ENCODE measurements at places on chromosomes 7 and 10. TPM values are rescaled to one million over a fixed set of nuclear protein-coding genes. Genes with fewer than 3 reads are reported as not detected.
A peak's percentile ranks its signal among the peaks of the same experiment; 100 is the strongest.

- no peak overlapping the region for H3K27ac ChIP-seq
- H3K4me1 ChIP-seq = no peaks in the 10 kb centered on the region
- peaks cover 4% of the 10 kb centered on the region for H3K27me3 ChIP-seq
Measured at GRCh38 chr10:122352817-122353525, 21.5 kb upstream of the PLEKHA1 start.

- H3K36me3 ChIP-seq = no peaks in the 10 kb centered on the region
- no peak overlapping the region for H3K4me3 ChIP-seq
- no peaks in the 10 kb centered on the region for H3K4me1 ChIP-seq
- DNase-seq = no peak
Measured at GRCh38 chr10:131853610-131853964, 47.2 kb upstream of the PPP2R2D start.

DNA sequence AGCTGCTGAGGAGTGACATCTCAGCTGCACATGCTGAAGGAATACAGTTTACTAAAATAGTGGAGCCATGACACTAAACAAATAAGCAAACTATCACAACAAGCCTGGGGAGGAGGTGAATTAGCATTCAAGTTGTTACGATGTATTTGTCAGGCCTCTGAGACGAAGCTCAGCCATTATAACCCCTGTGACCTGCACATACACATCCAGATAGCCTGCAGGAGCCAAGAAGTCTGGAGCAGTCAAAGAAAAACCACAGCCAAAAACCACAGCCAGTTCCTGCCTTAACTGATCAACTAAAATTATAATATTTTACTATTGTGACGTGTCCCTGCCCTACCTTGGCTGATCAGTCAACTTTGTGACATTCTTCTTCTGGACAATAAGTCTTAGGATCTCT, 68.6 kb downstream of the NSUN6 start:
- H3K4me1 ChIP-seq = peaks cover 36% of the 10 kb centered on the region
- H3K4me3 ChIP-seq = peak overlapping the region; percentile 9
- H3K27ac ChIP-seq = peak overlapping the region; percentile 44
- peak; percentile 69 for DNase-seq
- peaks cover 90% of the 10 kb centered on the region for H3K36me3 ChIP-seq

- H3K27me3 ChIP-seq = no peaks in the 10 kb centered on the region
- H3K4me1 ChIP-seq = peaks cover 9% of the 10 kb centered on the region
- H3K36me3 ChIP-seq = peaks cover 3% of the 10 kb centered on the region
- no peak overlapping the region for H3K4me3 ChIP-seq
Measured at GRCh38 chr10:8100366-8100765, 45.9 kb downstream of the GATA3 start.

DNA sequence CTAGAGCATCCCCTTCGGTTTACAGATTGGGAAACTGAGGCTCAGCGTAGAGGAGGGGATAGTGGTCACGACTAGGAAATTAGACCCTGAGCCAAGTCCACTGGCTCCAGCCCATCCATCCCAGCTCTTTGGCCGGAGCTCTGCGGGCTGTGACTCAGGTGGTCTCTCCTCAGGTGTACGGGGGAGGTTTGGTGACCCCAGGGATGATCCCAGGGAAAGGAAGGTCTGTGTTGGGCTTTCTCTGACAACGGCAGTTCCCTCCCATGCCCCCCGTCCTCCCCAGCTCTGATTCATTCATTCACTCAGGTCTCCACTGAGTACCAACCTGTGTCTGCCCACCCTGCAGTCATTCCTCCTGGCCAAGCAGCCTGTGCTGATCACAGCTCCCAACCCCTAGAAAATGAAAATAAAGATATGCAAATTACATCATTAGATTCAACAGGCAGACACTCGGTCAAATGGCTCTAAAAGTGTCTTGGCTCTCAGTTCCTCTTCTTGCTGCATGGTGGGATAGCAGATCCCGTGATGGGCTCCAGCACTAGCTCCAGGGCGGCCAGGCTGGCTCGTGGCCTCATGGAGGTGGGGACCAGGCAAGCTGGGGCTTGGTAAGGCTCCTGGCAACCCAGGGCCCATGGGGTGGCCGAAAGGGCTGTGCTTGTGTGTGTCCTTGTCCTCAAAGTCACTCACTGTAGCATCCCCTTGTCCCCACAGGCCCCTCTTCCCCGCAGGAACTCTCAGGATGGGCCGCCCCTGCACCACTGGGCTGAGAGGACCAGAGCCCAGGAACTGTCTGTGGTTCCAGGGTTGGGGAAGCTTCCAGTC, 37.8 kb downstream of the CLRN3 start:
- no peak overlapping the region for H3K4me3 ChIP-seq
- no peaks in the 10 kb centered on the region for H3K4me1 ChIP-seq
- H3K36me3 ChIP-seq = no peaks in the 10 kb centered on the region

- H3K4me1 ChIP-seq = peaks cover 63% of the 10 kb centered on the region
- no peak overlapping the region for H3K27ac ChIP-seq
- no peak for DNase-seq
- H3K4me3 ChIP-seq = peak overlapping the region; percentile 90
- peaks cover 4% of the 10 kb centered on the region for H3K27me3 ChIP-seq
Measured at GRCh38 chr7:148701414-148701813, 2.7 kb downstream of the CUL1 start.

DNA sequence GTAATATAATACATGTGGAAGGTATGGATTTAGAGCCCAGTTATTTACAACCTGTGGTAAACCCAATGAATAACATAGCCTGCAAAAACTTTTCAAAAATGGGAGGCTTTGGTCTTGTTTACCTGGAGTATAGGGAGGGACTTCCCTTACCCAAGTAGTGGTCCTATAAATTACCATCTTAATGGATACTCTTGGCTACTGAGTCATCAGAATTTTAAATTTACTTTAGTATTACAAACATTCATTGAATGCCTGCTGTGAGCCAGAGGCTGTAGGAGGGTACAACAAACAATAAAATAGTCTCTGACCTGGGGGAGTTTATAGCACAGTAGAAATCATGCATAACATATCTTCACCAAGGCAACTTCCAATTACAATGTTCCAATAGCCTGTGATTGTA, 365.1 kb downstream of the BBS9 start:
- H3K4me3 ChIP-seq = no peak overlapping the region
- H3K36me3 ChIP-seq = no peaks in the 10 kb centered on the region
- no peak for DNase-seq
- H3K27ac ChIP-seq = no peak overlapping the region

DNA sequence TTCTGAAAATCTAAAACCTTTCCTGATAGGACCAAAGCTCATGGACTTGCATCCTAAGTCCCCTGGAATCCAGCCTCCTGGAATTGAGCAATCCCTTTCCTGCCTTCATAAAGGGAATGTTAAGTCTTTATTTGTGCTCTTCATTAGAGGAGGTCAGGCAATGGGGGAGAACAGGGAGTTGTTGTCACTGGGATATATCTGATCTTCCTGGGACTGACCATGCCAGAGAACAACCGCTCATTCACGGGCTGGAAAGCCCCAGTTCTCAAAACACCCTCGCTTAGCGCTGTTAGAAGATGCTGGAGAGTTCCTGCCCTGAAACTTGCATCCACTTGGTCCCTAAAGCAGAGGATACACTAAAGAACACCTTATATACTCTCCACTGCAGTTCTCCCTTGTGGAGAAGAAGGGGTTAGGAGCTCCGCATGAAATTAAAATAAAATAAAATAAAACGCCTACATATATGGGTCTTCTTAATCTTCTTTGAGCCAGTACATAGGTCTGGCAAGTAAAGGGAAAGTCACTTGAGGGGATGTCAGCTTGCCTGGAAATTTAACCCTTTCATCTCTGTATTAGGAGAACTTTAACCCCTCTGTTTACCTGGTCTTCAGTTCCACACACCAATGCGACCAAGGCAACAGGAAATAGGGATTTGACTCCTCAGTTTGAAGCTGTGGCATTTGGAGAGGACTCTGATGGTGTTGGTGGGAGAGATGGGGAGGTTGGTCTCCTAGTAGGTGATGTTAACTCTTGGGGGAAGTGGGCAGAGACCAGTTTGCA, 1.2 kb downstream of the SORCS1 start:
- peaks cover 2% of the 10 kb centered on the region for H3K36me3 ChIP-seq
- H3K27me3 ChIP-seq = peaks cover 11% of the 10 kb centered on the region
- H3K27ac ChIP-seq = no peak overlapping the region
- H3K4me1 ChIP-seq = no peaks in the 10 kb centered on the region

DNA sequence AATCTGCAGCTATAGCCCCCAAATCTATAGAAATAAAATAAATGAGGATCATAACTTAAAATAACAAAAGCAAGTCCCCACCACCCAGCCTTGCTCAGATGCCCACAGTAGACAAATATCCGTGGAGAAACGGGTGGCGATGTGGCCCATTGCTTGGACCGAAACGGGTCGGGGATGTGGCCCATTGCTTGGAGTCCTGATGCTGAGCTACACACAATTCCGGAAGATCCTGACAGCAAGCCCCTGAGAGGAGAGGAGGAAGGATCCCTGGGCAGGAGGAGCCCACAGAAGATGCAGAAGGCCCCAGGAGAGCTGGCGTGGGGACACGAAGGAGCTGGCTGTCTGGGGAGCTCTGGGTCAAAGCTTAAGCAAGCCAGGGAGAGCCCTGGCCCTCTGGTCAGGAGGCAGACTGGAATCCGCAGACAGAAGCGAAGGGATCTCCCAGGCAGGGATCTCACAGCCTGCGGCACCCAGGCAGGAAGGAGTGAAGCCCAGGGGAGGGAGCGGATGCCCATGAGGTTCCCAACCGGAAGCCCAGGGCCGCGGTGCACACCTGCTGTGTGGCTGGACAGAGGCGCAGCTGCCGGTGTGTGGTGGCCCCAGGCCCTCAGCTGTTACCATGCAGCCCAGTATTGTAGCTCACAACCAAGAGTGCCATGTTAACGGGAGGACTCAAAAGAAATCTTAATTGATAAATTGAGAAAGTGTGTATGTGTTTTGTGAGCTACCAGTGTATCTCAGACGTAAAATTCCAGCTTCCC, 138.8 kb downstream of the ADARB2 start:
- H3K27me3 ChIP-seq = no peaks in the 10 kb centered on the region
- DNase-seq = no peak
- H3K4me3 ChIP-seq = no peak overlapping the region
- no peaks in the 10 kb centered on the region for H3K4me1 ChIP-seq

DNA sequence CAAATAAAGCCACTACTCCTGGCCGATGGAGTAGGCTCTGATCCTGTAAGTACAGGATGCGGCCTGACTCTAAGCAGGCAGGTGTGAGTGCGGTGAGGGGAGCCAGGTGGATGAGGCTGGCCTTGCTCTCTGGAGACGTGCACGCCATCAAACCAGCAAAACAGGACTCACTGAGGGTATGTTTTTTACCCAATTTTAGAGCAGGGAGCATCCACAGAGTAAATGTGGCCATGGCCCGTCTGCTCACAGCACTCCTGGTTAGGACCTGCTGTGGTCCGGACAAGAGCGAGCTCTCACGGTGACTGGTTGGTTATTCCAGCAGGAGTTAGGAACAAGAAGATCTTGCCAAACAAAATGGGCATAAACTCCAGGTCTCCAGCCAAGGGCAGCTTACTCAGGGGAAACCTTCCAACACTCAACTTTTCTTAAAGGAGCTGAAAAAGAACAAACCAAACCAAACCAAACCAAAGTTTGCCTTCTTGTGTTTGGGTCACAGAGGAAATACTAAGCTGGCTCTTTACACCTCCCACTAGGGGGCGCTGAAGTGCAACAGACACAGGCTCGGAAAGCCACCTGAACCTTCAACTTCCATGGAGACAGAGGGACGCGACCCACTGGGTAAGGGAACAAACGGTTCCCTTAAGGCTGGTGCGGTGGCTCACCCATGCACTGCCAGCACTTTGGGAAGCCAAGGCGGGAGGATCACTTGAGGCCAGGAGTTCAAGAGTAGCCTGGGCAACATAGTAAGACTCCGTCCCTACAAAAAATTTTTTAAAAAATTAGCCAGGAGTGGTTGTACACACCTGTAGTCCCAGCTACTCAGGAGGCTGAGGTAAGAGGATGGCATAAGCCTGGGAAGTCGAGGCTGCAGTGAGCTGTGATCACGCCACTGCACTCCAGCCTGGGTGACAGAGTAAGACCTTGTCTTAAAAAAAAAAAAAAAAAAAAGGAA, 122.4 kb downstream of the CLEC2L start:
- DNase-seq = peak; percentile 88
- H3K36me3 ChIP-seq = no peaks in the 10 kb centered on the region
- no peaks in the 10 kb centered on the region for H3K27me3 ChIP-seq
- H3K27ac ChIP-seq = no peak overlapping the region

DNA sequence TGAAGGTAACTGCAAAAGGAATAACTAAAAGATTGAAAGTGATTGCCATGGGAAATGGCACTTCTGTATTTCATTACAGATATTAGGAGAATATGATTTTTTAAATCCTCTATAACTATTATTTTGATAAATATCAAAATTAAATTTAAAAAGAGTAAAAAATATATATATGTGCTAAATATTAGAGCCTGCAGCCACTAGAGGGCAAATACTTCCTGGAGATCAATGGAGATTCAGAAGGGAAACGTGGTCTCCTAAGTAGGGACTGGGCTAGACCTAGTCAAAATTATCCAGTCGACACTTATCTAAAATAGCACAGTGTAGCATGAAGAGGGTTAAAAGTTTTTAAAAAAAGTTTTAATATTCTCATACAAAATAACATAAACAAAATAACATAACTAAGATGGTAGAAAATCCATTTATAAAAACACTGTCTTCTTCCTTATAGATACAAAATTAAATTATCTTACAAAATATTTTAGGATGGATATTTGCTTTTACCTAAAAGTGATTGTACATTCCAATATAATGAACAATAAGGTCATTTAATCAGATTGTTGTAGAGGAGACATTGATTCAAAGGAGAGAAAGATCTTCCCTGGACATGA, 434.3 kb downstream of the MDFIC start:
- no peak overlapping the region for H3K27ac ChIP-seq
- H3K4me1 ChIP-seq = no peaks in the 10 kb centered on the region
- no peaks in the 10 kb centered on the region for H3K36me3 ChIP-seq
- no peak overlapping the region for H3K4me3 ChIP-seq
- peaks cover 4% of the 10 kb centered on the region for H3K27me3 ChIP-seq

DNA sequence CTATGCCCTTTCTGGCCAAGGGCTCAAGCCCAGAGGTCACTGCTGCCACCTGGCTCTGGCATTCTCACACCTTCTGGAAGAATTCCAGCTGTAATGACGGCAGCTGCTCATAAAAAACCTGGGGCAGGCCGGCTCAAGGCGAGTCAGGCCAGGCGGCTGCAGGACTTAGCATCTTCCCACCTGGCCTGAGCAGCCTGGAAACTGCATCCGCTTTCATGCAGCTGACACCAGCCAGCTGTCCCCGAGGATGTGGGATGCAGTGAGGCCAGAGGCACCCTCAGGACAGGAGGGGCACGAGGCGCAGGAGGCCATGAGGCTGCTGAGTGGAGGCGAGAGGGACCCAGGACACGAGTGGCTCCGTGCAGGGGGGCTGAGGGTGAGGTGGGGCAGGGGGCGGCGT, 47.5 kb upstream of the ADGRA1 start:
- no peaks in the 10 kb centered on the region for H3K4me1 ChIP-seq
- H3K4me3 ChIP-seq = no peak overlapping the region
- DNase-seq = no peak
- no peaks in the 10 kb centered on the region for H3K36me3 ChIP-seq

- peaks cover 5% of the 10 kb centered on the region for H3K36me3 ChIP-seq
- H3K27me3 ChIP-seq = no peaks in the 10 kb centered on the region
- DNase-seq = no peak
Measured at GRCh38 chr7:67916571-67917436, 920.2 kb downstream of the TYW1 start.

GRCh38 chr10:95308389-95309302, 17.8 kb upstream of the PDLIM1 start:
- H3K36me3 ChIP-seq = no peaks in the 10 kb centered on the region
- H3K4me1 ChIP-seq = peaks cover 25% of the 10 kb centered on the region
- peaks cover 12% of the 10 kb centered on the region for H3K27me3 ChIP-seq
- H3K27ac ChIP-seq = no peak overlapping the region

- peaks cover 65% of the 10 kb centered on the region for H3K27me3 ChIP-seq
- H3K36me3 ChIP-seq = no peaks in the 10 kb centered on the region
- DNase-seq = no peak
- peaks cover under 1% of the 10 kb centered on the region for H3K4me1 ChIP-seq
- no peak overlapping the region for H3K27ac ChIP-seq
Measured at GRCh38 chr7:150903606-150904005, 51.3 kb downstream of the AOC1 start.

CHAT gene
- not detected for total RNA-seq

CYP2C19 gene
- total RNA-seq = not detected

MTERF1 gene
- total RNA-seq = 16.8 TPM

SORCS1 gene
- total RNA-seq = not detected

ELFN1 gene
- not detected for total RNA-seq

Measured in activated CD8-positive, alpha-beta T cell treated with anti-CD3 and anti-CD28 coated beads, Interleukin-2, amount 10 ng/mL, durations not matched to agents 7 days and 5 days (primary cell).